ENCODE measurements at places on chromosomes 11 and 22.
A peak's percentile ranks its signal among the peaks of the same experiment; 100 is the strongest.

DNA sequence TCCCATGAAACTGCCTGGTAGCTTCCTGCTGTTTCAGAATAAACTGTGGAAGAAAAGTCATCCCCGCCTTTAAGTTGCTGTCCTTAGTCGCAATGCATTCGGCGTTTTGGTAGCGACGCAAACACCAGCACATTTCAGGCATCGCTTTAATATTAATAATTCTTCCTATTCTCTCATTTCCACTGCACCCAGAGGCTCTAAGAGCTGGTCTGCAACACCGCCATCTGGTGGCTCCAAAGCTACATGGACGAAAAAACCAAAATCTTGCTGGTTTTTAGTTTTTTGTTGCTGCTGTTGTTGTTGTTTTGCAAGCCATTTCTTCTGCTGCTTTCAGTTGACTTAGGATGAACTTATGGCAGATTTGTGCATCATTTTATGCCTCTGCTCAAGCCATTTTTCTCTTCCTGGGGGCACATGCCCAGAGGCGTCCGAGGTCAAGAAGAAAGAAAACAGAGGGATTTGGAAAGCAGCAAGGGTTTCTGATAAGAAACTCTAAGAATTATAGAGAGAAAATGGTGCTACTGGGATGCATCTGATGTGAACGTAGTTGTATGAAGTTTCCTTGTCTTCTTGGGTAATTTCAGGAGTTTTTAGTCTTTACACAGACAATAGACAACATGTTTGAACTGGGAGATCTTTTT lies 345.4 kb upstream of the KIRREL3 start:
- peak; percentile 81 for DNase-seq

- DNase-seq, result no peak
Observed at GRCh38 chr11:15006139-15006759, 34.1 kb upstream of the CALCA start.

GRCh38 chr11:103623933-103624332 lies 412.5 kb upstream of the DDI1 start:
- DNase-seq, result no peak

GRCh38 chr11:130728185-130729180 lies 187.8 kb downstream of the SNX19 start:
- no peak for DNase-seq

DNA sequence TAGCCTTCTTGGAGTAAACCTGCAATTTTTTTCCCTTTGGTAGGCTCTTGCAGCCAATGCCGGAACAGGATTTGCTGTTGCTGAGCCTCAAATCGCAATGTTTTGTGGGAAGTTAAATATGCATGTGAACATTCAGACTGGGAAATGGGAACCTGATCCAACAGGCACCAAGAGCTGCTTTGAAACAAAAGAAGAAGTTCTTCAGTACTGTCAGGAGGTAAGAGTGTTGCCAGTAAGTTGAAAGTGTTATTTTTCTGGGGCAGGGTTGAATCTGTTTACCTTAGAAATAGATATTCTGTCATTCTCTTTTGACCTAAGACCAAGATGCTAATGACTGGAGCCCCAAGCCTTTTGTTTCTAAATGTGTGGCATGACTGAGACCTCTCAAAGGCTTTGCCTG lies 39.7 kb downstream of the APLP2 start:
- DNase-seq, result no peak

- DNase-seq, result no peak
Observed at GRCh38 chr11:45717526-45717925, 52.1 kb upstream of the CHST1 start.

- DNase-seq, result no peak
Observed at GRCh38 chr11:72160319-72160718, 24.8 kb downstream of the FOLR3 start.

GRCh38 chr22:20244691-20245576 lies 23.2 kb downstream of the RTN4R start:
- no peak for DNase-seq

- DNase-seq, result no peak
Observed at GRCh38 chr22:17303840-17304779, 65.2 kb upstream of the CECR2 start.

DNA sequence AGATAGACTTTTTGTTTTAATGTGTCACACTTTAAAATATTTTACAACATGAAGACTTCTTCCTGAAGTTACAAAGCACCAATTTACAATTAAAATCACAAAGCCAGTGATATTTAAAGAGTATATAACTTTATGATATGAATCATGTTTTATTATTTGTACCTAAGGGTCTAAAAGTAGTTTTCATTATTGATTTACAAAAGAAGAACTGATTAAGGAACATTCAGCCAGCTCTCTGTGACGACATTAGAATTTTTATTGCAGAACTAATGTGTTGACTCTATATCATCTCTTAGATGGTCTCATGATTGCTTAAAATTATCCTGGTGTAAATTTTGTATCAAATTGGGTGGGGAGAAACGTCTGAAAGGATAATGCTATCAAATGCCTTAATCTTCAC lies 82.8 kb upstream of the ALKBH3 start:
- DNase-seq, result no peak

GRCh38 chr11:73383249-73384124 lies 7.3 kb downstream of the RELT start:
- DNase-seq, result peak; percentile 67

- peak; percentile 59 for DNase-seq
Observed at GRCh38 chr11:795634-796564, 2.2 kb downstream of the SLC25A22 start.

GRCh38 chr11:116601814-116602636 lies 170.8 kb downstream of the BUD13 start:
- peak; percentile 42 for DNase-seq

DNA sequence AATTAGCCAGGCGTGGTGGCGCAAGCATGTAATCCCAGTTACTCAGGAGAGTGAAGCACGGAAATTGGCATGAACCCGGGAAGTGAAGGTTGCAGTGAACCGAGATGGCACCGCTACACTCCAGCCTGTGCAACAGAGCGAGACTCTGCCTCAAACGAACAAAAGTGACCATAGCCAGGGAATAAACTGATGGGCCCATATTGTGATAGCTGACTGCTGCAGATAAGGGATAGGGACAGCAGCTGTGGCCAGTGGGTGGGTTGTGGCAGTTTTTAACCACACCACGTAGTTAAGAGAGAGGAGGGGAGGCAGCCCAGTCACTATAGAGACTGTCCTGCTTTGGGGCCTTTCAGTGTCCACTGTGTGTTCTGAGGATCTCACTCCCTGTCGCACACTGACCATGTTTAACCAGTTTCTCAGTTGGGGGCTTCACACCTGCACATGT lies 58.9 kb downstream of the PISD start:
- DNase-seq, result no peak

DNA sequence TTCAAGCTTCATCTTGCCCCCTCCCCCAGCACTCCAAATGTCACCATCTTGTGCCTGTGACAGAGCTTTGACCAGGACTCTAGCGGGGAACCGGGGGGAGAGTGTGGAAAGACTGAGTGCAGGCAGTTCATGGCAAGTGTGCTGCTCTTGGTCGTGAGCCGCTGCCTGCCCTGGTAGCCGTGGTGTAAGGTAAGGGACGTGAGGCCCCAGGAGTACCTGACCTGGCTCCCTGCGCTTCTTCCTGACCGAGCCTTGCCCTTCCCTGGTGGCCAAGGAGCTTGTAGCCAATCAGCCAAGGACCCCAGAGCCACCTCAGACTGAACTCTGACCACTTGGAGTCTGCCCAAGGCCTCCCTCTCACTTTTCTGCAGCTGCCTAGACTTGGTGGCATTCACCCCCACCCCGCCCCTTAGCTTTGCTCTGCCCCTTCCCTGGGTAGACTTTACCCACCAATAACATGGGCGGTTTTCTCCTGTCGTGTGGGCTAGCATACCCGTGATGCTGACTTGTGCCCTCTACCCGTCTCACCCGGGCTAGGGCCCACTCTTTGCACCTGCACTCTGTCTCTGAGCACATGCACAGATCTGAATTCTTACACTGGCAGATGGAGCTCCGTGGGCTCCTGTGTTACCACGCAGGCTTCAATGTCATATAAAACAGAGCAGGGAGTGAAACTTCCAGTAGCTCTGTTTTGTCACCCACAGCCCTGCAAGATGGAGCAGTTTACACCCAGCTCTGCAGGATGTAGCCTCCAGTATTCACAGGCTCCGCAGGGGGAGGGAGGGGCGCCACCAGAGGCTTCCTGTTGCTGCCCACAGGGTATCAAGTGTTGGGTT lies 1.5 kb downstream of the DGKZ start:
- DNase-seq, result no peak

DNA sequence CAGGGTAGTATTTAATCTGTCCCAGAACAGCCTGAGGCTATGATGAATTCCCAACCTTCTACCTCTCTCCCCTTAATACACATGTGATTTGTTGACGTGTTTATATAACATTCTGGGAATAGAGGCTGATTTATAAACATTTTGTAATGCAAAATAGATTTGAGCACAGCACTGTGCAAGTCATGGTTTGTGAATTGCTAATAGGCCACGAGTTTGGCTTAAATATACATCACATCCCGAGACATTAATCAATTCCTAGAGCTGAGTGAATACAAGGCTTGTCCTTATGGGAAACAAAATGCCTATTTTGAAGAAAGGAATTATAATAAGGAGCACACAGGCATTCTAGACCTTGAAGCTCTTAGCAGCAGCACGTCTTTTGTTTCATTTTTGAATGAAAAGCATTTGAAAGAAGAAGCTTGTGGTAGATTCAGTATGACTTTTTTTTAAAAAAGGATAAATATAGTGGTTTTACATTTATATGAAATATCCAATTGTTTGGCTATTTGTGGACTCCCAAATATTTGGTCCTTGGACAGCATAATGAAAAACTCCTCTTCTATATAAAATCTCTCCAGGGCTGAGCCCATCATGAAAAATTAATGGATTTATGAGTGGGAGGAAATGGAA lies 116.4 kb downstream of the SLC17A6 start:
- DNase-seq, result no peak

DNA sequence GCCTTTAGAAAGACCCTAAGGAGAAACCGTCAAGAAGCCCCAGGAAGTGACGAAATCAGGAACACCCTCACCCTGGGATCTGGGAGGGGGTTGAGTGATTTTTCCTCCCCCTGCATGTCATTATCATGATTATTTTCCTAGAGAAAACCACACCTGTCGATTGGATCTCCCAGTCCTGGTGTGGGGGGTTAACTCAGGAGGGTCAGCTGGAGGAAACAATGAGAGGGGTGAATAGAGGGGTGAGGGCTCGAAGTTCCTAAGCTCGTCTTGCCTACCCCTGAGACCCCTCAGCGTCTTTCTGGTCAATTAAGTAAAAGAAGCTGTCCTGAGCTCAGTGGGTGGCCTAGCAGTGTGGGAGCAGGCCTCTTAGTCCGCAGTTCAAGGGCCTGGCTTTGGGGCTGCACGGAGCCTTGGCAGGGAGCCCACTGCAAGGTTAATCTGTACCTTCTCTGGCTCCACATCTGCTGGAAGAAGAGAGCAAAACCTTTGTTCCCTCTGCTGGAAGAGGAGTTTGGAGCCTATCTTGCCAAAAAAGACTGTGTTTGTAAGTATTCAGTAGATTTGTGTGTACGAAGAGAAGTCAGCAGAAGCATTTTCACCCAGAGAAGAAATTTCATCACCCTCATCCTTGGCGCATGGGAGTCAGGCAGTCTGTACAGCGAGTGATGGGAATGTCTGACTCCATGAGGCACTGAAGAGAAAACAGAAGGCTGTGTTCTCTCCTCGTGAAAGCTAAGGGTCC lies 34.2 kb upstream of the FTH1 start:
- no peak for DNase-seq

DNA sequence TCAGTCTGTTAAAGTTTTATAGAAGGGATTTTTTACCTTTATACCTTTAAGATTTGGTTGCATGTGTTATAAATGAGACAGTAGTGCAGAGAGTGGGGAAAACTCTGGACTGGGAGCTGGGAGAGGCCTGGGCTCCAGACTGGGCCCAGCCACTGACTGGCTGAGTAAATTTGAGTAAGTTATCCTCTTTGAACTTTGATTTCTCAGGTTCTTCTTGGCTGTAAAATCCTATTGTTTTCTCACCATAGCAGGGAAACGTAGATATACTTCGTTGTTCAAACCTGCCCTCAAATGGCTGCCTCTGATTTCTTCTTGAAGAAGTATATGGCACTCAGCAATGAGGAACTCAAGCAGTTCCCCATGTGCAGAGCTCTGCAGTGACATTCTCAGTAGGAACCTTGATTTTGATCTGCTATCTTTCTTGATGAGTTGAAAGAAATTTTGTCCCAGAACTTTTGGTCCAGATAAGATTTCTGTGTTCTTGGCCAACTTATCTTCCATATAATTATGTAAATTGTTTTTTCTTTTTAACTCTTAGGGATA lies 8.8 kb downstream of the BMAL1 start:
- DNase-seq, result no peak

DNA sequence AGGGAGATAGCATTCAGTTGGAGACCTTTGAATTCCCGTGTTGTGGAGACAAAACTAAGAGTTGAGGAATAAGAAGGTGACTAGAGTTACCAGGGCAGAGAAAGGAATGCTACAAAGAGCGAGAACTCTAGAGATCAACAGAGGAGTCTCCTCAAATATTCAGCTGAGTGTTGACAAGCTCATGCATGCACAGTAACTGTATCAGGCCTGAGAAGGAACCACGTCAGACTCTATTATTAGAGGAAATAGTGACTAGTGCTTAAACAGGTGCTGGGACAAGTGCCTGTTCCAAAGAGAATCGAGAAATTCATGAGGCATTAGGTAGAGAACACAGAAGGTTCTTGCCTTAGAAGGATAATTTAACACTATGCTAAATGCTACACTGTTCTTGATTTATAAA lies 333.8 kb upstream of the CHORDC1 start:
- DNase-seq, result no peak

GRCh38 chr11:12745787-12746186 lies 71.6 kb downstream of the TEAD1 start:
- no peak for DNase-seq
